ENCODE measurements at places on chromosomes 11 and 22. TPM values are rescaled to one million over a fixed set of nuclear protein-coding genes. Genes with fewer than 3 reads are reported as not detected.

The GPR83 gene
- total RNA-seq = under 0.01 TPM

The KRTAP5-1 gene
- not detected for total RNA-seq

DNA sequence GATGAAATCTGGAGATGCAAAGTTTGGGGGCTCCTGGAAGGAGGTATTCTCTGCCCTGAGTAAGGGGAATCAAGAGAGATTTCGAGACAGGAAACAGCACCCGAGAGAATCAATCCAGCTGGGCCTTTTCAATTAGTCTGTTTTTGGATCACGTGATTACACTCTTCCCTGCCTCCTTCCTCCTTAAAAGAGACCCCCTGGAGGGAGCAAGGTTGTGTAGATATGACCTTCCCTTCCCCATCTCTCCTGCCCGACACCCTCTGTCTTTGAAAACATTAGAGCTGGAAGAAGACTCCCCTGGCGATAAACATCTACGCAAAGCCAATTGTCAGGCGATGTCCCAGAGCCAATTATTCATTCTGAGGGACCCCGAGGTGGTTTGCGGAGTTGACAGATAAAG lies 407.9 kb downstream of the MIAT start:
- no peaks in the 10 kb centered on the region for H3K4me1 ChIP-seq
- no peak overlapping the region for H3K4me3 ChIP-seq
- DNase-seq = no peak
- no peaks in the 10 kb centered on the region for H3K36me3 ChIP-seq
- H3K27me3 ChIP-seq = peaks cover 39% of the 10 kb centered on the region

The BIK gene
- 2.3 TPM for total RNA-seq

DNA sequence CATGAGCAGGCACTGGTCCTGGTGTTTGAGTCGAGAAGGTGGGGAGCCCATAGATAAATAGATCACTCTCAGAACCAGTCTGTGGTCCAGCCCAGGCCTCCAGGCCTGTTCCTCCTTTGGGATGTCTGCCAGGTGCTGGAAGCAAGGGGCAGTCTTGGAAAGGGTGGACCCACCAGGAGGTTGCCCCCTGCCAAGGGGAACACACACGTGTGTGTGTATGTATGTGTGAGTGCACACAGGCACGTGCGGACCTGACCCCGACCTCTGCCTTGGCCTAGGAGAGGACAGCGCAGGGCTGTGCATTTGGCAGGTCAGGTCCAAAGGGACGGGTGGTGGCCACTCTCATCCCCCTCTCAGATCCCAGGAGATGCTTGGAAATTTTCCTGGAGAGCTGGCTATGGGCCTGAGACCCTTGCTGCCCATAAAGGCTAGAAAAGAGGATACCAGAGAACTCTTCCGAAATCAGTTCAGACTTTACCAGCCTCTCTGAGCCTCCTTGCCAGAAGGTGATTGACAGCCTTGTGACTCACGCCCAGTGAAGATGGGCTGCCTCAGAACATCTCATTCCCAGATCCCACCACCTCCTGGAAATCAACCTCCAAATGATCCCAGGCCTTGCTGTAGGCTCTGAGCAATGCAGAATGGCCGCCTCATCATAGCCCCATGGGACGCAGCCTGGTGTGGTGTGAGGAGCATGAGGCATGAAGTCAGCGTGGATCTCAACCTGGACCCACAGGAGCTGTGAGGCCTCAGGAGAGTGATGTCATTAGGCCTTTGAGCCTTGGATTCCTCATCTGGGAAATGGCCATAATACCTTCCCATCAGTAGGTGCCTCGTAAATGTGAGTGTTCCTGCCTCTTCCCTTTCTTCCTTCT lies 24.0 kb upstream of the CREB3L1 start:
- DNase-seq = no peak
- peaks cover 8% of the 10 kb centered on the region for H3K4me1 ChIP-seq
- H3K27ac ChIP-seq = peak overlapping the region; percentile 42
- no peaks in the 10 kb centered on the region for H3K27me3 ChIP-seq
- no peak overlapping the region for H3K4me3 ChIP-seq

- no peak for DNase-seq
- no peaks in the 10 kb centered on the region for H3K4me1 ChIP-seq
- H3K27ac ChIP-seq = no peak overlapping the region
- H3K27me3 ChIP-seq = no peaks in the 10 kb centered on the region
Observed at GRCh38 chr11:127683321-127683720, 682.8 kb upstream of the KIRREL3 start.

DNA sequence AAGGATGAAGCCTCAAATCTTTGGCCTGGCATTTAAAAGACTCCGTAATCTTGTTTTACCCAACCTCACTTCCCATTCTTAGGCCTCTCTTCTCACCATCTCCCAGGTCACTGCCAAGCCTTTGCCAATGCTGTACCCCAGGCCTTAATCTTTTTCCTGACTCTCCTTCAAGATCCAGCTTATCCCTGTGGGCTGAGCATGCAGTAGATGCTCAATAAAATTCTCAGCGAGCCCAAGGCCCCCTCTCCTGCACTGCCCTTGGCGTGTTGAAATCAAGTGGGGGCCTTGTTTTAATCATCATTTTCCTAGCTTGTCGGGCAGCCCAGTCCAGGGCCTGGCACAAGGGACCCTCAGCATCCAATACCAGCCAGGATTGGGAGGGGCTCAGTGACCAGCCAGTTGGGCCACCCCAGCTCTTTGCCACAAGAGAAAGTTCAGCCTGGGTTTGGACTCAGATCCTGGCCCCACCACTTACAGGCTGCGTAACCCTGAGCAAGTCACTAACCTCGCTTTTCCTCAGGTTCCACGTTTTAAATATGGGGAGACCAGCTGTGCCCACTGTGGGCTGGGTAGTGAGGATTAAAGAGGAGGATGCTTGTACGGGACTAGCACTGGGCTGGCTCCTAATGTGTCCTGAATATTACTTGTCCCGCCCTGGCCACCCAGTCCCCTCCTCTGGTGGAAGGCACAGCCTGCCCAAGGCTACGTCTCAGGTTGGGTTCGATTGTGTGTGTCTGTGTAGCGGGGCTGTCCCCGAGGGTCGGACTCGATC lies 943 bp upstream of the YWHAH start:
- DNase-seq = no peak
- peak overlapping the region; percentile 99 for H3K4me3 ChIP-seq
- H3K27me3 ChIP-seq = no peaks in the 10 kb centered on the region
- H3K27ac ChIP-seq = peak overlapping the region; percentile 96
- peaks cover 6% of the 10 kb centered on the region for H3K36me3 ChIP-seq
- H3K4me1 ChIP-seq = peaks cover 28% of the 10 kb centered on the region

DNA sequence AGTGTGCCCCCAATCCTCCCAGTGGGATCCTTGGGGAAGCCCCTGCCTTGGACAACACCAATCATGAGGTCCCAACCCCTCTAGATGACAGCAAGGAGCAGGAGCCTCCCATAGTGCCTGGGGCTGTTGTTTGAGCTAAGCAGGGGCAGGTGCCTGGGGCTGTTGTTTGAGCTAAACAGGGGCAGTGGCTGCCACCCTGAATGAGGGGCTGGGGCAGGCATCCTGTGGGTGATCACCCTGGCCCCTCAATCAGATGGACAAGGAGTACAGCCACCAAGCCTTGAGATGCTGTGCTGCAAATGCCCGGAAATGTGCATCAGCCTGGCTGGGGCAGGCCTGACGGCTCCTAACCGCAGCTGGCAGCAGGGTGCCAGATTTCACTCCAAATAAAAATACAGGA lies 66.7 kb downstream of the MYEOV start:
- H3K4me1 ChIP-seq = no peaks in the 10 kb centered on the region
- H3K27ac ChIP-seq = no peak overlapping the region

DNA sequence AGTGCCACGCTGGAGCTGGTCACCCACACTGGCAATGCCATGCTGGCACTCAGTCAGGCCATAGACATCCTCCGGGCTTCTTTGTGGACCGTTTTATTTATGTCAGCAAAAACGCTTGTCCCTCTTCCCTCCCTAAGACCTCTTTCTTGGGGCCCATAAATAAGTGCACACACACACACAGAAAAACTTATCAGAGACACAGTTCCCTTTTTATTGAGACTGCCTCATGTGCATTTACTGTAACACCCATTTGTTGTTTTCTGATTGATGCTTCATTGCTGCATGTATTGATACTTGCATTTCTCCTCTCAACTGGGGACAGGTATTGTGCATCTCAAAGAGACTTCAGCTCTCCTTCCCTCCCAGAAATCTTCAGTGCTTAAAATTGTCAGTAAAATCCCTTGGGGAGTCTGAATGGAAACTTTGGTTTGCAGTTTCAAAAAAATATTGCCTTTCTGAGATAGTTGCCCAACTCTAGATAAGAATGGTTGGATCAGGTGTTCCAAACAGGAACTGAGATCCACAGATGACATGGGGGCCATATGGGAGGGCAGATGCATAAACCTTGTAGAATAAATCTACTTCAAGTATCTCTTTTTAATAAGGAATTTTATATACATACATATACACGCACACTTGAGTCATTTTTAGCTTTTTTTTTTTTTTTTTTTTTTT lies 50.9 kb downstream of the PPP2R1B start:
- DNase-seq = no peak
- H3K27ac ChIP-seq = no peak overlapping the region
- no peak overlapping the region for H3K4me3 ChIP-seq
- peaks cover 69% of the 10 kb centered on the region for H3K36me3 ChIP-seq

DNA sequence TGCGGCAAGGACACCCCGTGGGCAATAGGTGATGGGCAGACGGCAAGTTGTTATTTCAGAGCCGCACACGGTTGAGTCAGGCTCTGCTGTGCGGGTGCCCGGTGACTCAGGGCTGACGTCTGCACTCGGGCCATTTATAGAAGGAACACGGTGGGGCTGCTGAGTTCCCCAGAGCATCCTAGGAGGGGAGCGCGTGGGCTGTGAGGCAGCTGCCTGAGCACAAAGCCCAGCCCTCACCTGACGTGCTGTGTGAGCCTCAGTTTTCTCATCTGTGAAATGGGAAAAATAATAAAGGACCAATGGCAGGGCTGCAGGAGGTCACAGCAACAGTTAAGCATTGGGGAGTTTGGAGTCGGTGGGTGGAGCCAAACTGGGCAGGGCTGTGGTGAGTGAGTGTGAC lies 11.3 kb upstream of the RHOD start:
- no peak for DNase-seq
- H3K27me3 ChIP-seq = no peaks in the 10 kb centered on the region
- no peaks in the 10 kb centered on the region for H3K4me1 ChIP-seq
- no peak overlapping the region for H3K4me3 ChIP-seq

- H3K4me1 ChIP-seq = no peaks in the 10 kb centered on the region
- DNase-seq = no peak
- no peak overlapping the region for H3K4me3 ChIP-seq
- no peaks in the 10 kb centered on the region for H3K36me3 ChIP-seq
Observed at GRCh38 chr22:43478621-43479300, 66.9 kb downstream of the MPPED1 start.

DNA sequence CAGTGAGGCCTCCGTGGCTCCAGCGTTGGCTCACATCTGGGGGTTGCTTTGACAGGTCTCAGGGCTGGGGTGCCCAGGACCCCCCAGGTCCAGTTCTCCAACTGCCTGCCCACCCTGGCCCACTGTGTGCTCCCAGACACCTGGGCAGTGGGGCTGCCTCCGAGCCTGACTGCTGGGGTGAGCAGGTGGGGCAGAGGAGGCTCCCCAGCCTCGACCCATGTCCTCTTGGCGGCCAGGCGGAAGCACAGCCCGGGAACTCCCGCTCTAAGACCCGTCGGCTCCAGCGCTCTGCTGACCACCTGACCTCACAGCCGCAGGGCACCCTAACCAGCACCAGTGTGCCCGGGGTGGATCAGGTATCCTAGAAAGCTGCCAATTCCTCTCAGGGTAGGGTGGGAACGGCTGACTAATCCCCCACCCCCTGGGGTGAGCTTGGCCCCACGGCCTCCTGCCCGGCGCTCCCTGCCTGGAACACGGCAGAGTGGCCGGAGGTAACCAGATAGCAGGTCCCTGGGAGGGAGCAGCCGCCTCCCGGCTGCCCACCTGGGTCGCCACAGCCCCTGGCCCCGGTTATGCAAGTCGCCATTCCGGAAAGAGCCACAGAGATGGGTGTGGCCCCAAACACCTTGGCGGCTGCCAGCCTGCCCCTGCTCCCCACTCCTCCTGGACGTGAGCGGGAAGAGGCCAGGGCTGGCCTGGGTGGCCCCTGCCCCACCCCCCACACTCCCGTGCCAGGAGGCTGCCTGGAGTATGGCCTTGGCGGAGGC lies 19.2 kb upstream of the MUC5B start:
- peaks cover 17% of the 10 kb centered on the region for H3K4me1 ChIP-seq
- no peak overlapping the region for H3K4me3 ChIP-seq
- H3K27ac ChIP-seq = peak overlapping the region; percentile 9
- DNase-seq = no peak

The SHANK3 gene
- total RNA-seq = 2.5 TPM

- H3K4me3 ChIP-seq = no peak overlapping the region
- H3K36me3 ChIP-seq = peaks cover 64% of the 10 kb centered on the region
- no peak for DNase-seq
- peaks cover 54% of the 10 kb centered on the region for H3K4me1 ChIP-seq
Observed at GRCh38 chr11:27497284-27497866, 9.2 kb downstream of the LIN7C start.

DNA sequence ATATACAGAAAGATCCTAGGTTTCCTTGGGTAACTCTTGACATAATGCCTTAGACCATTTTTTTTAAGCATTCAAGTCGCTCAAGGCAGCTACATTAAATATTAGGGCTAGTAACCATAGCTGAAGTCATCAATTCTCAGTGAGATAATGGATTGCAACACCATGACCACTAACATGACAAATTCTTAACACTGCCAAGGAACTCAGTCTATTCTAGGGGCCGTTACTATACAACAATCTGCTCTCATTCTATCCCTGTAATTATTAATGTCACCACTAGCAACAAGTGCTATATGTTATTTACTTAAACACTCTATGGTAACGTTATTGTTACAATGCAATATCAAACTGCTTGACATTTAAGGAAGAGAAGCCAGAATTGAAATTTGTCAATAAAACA lies 3.2 kb upstream of the STK33 start:
- H3K4me1 ChIP-seq = peaks cover 27% of the 10 kb centered on the region
- H3K36me3 ChIP-seq = no peaks in the 10 kb centered on the region
- H3K27me3 ChIP-seq = peaks cover 10% of the 10 kb centered on the region
- no peak for DNase-seq
- no peak overlapping the region for H3K27ac ChIP-seq

GRCh38 chr11:127274328-127274676 lies 273.7 kb upstream of the KIRREL3 start:
- DNase-seq = no peak
- H3K4me1 ChIP-seq = no peaks in the 10 kb centered on the region
- no peaks in the 10 kb centered on the region for H3K27me3 ChIP-seq
- H3K4me3 ChIP-seq = no peak overlapping the region
- no peaks in the 10 kb centered on the region for H3K36me3 ChIP-seq
- H3K27ac ChIP-seq = no peak overlapping the region

GRCh38 chr11:17238377-17238776 lies 30.6 kb upstream of the PIK3C2A start:
- H3K4me1 ChIP-seq = no peaks in the 10 kb centered on the region
- H3K36me3 ChIP-seq = no peaks in the 10 kb centered on the region
- no peaks in the 10 kb centered on the region for H3K27me3 ChIP-seq
- H3K27ac ChIP-seq = no peak overlapping the region

The ATL3 gene
- 29.8 TPM for total RNA-seq

- H3K4me3 ChIP-seq = no peak overlapping the region
- no peaks in the 10 kb centered on the region for H3K27me3 ChIP-seq
- peaks cover 25% of the 10 kb centered on the region for H3K4me1 ChIP-seq
Observed at GRCh38 chr11:34189191-34189590, 83.8 kb downstream of the NAT10 start.

The SGSM1 gene
- 4.1 TPM for total RNA-seq

The MMP1 gene
- 13.4 TPM for total RNA-seq

GRCh38 chr11:110349138-110349996 lies 53.0 kb upstream of the RDX start:
- no peaks in the 10 kb centered on the region for H3K36me3 ChIP-seq
- peak; percentile 10 for DNase-seq
- no peaks in the 10 kb centered on the region for H3K4me1 ChIP-seq
- H3K27me3 ChIP-seq = no peaks in the 10 kb centered on the region
- peak overlapping the region; percentile 29 for H3K27ac ChIP-seq
- H3K4me3 ChIP-seq = no peak overlapping the region

The TSGA10IP gene
- total RNA-seq = not detected

The KCNQ1OT1 gene
- total RNA-seq = 2.2 TPM
